AG08396 (cell line): ENCODE measurements at places on chromosomes 3 and 15.

DNA sequence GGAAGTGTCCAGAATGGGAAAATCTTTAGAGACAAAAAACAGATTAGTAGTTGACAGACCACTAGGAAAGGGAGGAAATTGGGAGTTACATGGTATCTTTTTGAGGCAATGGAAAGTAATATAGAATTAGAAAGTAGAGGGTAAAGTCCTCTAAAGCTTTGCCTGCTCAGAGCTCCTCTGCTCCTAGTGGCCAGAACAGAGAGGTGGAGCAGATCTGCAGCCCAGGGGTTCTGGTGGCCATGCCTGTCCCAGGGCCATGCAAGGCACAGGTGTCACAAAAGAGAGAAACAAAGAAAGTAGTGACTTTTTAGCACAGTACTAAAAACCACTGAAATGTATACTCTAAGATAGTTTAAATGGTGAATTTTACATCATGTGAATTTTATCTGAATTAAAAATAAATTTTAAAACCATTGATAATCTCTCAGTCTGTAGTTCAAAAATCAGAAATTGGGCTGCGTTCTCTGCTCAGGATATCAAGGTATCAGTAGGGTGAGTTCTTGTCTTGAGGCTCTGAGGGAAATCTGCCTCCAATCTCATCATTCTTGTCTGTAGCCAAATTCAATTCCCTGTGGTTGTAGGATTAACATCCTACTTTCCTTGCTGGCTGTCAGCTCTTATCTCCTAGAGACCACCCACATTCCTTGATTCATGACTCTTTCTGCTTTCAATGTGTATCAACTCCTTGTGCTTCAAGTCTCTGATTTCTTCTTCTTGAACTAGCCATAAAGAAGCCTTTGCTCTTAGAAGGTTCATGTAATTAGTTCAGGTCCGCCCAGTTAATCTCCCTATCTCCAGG lies 23.6 kb downstream of the PYGO1 start:
- DNase-seq, result no peak

GRCh38 chr15:51814606-51815005 lies 14.8 kb upstream of the TMOD3 start:
- no peak for DNase-seq

DNA sequence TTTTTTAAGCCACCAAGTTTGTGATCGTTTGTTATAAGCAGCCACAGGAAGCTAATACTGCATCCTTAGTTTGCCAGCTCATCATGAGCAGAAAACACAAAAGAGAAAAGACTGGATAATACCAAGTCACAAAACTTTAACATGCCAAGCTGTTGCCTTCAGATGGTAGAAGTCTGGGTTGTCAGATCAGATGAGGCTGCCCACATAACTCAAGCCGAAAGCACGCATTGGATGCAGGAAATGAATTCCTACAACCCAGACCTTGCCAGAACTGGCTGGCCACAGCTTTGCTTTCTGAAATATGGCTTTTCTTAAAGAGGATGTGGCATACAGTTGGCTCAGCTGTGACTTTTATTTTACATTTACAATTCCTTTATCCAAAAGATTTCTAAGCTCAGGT lies 118.3 kb upstream of the NEO1 start:
- DNase-seq, result no peak

GRCh38 chr3:195201295-195201694 lies 69.7 kb downstream of the XXYLT1 start:
- no peak for DNase-seq

DNA sequence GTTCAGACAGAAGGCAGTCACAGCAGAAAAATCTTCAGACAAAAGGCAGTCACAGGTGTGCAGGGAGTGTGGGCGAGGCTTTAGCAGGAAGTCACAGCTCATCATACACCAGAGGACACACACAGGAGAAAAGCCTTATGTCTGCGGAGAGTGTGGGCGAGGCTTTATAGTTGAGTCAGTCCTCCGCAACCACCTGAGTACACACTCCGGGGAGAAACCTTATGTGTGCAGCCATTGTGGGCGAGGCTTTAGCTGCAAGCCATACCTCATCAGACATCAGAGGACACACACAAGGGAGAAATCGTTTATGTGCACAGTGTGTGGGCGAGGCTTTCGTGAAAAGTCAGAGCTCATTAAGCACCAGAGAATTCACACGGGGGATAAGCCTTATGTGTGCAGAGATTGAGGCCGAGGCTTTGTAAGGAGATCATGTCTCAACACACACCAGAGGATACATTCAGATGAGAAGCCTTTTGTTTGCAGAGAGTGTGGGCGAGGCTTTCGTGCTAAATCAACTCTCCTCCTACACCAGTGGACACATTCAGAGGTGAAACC lies 27.6 kb downstream of the ZNF589 start:
- DNase-seq, result no peak
